ENCODE measurements at places on chromosomes 7 and 10.

DNA sequence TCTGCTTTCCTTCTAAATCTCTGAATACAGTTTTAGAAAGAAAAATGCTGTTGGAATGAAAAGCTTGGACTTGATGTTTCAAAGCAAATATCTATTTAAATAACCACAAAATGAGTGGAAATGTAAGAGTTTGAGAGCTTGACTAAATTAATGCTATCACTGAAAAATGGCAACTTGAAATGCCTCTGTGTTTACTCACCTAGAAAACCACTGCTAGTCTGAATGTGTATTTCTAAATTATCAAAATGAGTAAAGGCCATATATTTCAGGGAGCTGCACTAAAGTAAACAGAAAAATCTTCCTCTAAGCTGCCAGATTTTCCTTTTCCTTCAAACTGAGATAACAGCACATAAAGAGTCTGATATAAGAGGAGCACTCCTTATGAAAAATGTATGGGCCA is 87.9 kb downstream of the DPY19L1 start:
- DNase-seq = no peak

DNA sequence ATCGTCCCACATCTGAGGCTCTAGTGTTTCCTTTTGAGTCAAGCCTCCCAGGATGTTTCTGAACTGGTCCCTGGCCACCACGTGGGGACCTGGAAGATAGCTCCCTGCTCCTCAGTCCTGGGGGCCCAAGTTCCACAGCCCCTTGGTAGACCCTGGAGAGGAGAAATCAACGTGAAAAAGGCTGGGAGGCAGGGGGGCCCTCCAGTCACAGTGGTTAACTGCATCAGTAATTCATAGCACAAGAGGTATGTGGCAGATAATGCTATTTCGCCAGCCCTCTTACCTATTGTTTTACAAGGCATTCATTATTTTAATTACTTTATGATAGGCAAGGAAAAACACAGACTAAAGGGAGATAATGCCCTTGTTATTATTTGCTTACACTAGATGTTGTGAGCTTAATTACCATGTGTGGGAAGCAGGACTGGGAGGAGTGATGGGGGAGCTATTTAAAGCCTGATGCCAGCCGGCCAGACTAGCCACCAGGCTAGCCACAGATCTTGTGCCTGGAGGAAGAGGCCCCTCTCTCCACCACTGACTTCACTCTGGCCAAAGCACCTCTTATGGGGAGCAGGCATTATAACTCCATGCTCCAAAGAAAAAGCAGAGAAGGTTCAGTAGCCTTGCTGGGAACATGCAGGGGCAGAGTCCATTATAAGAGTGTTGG is 230.7 kb downstream of the KCNMA1 start:
- no peak for DNase-seq

- no peak for DNase-seq
Measured at GRCh38 chr7:79692015-79692414, 238.5 kb upstream of the MAGI2 start.

DNA sequence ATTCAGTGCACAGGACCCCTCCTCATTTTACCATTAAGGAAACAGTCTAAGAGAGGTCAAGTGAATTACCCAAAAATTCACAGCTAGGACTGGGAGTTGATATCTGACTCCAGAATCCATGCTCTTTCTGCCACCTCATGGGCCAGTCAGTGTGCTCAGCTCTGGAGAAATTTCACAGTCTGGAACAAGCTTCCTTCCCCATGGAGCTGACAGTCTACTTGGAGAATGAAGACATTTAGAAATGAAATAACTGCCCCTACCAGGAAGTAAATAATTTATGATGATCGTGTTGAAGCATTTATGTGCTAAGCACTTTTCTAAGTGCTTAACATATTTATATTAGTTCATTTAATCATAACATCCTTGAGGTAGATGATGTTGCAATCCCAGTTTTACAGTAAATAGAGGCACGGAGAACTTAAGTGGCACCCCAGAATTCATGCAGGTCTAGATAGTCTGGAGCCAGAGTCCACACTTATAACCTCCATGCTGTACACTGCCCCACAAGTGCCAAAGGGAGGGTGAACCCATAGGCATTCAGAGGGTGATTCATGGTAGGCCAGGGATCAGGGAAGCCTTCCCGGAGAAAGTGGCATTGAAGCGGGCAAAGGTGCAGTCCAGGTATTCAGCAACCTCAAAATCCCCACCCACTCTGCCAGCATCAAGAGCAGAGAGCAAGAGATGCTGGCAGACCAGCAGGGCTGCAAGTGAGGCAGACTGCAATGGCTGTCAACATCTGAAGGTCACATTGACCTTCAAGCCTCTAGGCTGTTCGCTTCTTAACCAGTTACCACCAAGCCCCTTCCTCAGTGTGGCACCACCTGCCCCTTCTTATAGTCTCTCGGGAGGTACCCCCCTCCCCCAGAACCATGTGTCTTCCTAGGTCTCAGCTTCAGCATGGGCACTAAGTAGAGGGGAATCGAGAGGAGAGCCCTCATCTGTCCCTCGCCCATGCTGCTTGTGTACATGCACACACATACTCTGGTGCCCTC is 38.4 kb upstream of the LRRC4 start:
- DNase-seq = no peak

DNA sequence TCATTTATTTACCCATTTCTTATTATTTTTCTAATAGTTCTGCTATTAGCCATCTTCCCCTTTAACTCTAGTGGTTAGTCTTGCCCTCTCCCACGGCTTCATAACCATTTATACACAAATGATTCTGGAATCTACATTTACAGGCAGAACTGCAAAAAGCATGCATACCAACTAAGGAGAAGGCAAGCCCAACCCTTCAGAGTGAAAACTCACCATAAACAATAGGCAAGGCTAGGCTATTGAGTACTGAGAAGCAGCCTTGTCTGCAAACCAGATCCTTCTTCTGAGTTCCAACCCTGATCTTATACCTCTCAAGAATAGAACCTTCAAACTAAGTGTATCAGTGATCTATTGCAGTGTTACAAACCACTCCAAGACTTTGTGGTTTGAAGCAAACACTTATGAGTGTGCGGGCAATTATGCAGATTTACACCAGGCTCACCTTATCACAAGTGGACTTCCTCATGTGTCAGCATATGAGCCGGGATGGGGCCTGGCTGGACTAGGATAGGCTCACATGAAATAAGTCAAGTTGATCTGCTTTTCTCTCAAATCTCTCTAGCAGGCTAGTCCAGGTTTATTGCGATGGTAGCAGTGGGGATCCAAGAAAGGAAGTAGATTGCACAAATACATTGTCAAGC is 896.9 kb upstream of the PHF14 start:
- no peak for DNase-seq

DNA sequence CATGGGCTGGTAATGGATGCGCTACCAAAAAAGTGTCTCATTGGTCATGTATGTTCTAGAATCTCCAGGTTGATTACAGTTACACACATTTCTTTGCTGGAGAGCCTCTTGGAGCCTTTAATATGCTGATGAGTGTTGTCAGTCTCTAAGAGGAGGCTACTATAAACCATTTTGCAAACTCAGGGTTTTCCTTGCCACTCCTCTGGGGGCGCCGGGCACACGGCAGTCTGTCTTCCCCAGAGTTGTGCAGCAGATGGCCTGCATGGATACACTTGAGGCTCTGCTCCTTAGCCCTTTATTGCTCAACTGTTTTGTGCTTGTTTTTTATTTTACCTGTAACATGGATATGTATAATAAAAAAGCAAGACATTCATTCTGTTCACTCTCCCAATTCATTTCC is 196.5 kb downstream of the ACTR3B start:
- no peak for DNase-seq

DNA sequence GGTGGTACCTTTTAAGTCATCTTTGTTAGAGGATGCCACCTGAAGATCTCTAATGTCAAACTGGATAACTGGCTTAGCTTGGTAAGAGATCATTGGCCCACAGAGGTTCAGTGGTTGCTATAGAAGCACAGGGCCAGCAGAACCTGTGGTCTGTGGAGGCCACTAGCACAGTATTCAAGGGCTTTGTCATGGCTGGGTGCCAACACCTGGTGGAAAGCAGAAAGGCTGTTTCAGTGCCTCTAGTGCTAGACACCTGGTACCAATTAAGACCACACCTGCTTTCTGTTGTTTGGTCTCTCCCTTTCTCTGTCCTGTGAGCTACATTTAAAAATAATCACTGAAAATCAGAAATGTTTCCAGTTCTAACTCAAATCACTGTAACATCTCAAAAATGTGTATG is 10.0 kb upstream of the PCGF5 start:
- DNase-seq = peak; percentile 39

- DNase-seq = no peak
Measured at GRCh38 chr7:44065431-44066110, at the start of gene PGAM2. Gene PGAM2, minus strand, starts transcription at chr7:44065567. Its CDS starts 38 bp downstream, at chr7:44065529.

- DNase-seq = no peak
Measured at GRCh38 chr10:113158183-113158582, 208.1 kb downstream of the TCF7L2 start.

- no peak for DNase-seq
Measured at GRCh38 chr10:7915923-7916536, 97.7 kb downstream of the TAF3 start.

DNA sequence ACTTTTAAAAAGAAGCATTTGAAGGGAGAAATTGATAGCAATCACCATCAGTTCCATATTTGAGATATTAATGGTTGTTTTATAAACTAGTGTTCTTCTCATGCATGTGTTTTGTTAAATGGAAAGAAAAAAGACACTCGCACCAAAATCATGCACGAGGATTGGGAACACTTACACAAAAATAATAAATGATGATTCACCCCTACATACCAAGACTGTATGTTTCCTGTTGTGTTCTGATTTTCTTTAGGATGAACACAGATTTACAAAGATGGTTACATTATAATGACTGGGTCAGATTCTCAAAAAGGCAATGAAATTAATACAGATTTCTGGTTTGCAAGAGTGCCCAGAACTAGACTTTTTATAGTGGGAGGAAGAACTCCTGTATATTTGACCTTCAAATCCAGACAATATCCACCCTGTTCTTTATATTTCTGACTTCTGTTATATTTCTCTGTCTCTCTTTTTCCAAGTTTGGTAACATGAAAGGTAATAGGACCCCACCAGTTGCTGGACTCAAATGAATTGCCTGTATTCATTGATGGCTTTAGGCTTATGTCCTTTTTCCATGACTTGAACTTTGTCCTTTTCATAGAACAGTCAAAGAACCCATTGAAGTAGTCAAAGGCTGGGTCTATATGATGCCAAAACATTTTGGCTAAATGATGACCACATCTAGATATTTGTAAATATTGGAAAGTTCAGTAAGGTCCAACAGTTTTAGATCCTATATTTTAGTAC is 54.4 kb downstream of the SEMA3A start:
- no peak for DNase-seq

DNA sequence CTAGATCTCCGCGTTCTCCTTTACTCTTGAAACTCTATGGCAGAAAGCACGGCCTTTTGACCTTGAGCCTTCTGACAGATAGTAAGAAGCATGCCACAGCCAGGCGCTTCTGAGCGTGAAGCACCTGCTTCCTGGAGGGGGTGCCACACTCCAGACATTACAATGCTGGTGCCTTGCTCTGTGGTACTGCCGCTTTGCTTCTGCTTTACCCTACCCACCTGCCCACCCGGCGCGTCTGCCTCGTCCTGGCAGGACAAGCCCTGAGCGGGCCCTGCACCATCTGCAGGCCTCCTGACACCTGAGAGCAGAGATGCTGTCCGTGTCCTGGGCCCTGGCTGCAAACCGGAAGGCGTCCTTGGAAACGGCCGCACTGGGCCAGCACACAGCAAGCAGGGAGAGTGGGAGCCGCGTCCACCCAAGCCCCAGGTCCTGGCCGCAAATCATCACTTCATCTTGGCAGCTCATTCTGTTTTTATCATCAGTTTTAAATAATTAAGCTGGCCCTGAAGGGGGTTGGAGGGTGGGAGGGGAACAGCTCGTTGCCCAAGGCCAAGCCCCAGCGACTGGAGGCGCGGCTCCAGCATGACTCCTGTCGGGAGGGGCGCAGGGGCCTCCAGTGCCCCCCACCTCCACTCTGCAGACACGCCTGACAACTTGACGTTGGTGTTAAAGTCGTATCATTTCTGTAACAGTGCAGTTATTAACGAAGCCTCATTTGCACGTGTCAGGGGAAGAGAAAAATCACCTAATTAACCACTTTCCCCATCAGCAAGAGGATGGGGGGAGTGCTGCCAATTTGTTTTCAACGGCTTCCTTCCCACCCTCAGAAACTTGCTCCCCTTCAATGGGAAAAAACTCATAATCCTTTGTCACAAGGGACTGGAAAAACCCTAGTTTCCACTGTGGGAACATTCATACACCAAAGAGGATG is 132.2 kb downstream of the MAD1L1 start:
- peak; percentile 87 for DNase-seq

GRCh38 chr10:125060826-125061556 is 99.4 kb downstream of the CTBP2 start:
- peak; percentile 64 for DNase-seq

DNA sequence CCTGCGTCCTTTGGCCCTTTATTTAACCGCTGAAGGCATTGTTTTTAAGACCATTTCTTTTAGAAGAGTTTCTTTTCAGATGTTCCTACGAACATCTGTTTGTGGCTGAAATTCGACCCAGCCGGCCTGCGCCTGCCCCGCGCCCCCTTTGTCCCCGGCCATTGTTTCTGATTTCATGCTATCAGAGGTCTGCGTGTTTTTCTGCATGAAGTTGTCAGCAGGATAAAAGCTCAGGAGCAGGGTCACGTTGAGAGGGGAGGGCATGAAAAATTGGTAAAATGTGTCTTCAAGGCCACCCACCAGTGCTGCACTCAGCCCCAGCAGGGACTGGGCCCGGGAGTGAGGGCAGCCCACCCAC is 43.1 kb downstream of the NKX6-2 start:
- no peak for DNase-seq

- DNase-seq = no peak
Measured at GRCh38 chr7:137994216-137994615, 7.7 kb downstream of the CREB3L2 start.

- no peak for DNase-seq
Measured at GRCh38 chr10:88157981-88158465, 294.6 kb downstream of the PTEN start.

DNA sequence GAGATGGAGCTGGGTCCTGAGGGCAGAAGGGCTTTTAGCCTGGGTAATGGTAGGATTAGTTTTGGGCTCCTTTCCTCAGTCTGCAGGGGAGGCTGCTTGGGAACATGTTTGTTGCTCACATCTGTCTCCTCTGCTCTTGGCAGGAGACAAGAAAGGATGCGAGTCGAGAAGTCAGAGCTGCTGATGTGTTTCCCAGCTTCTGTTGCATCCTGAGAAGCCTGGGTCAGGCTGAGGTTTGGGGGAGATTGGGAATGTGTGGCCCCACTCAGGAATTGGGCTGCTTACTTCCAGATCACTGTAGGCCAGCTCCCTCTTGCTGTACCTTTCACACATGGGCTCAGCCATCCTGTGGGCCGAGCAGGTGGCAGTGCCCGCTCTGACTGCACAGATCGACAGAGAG is 79.2 kb downstream of the CCNY start:
- no peak for DNase-seq

DNA sequence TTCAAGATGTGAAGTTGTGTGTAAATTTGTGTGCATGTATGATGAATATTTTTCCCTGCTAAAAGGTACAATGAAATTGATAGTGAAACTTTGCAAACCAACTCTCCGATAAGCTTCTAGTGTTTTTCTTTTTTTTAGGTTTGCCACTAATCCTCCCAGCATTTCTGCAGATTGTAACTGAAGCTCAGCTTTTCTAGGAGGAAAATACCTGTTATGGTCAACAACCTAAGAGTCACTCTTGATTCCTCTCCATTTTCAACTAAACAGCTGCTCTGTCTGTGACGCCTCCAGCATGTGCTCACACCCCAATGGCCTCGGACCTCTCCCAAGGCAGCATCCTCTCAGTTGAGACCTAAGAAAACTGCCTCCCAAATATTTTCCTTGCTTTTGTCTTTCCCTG is 406.2 kb downstream of the KCNMA1 start:
- DNase-seq = no peak
